GM19239 (cell line): ENCODE measurements at places on chromosomes 3 and 15.
A peak's percentile ranks its signal among the peaks of the same experiment; 100 is the strongest.

DNA sequence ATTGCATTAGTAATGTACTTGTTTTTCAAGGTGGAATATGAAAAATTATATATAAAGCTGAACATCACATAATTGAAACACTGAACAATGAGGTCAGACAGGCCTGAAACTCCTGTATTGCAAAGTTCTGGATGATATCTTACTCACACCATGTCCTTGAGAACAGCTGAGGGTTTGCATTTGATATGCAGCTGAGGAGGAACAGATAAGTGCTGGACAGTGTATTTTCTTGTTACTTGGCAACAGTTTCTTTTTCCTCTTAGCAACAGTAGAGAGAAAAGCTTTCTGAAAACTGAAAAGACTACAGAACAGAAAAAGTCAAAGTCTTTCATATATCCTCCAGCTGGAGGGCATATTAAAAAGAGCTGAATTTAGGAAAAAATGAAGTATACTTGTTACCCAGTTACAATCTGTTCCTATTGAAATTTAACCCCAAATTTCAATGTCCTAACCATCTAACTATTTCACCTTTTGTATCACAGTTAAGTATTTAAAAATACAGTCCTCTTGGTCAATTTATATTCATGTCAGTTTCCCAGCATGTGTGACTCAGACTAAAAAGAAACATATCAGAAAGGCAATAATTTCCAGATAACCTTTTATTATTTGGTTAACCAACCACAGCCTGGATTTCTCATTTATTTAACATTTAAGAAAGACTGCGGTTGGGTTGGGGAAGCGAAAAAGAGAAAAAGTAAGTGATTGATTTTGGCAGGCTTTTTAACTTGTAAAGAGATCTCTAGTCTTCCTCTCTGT is 733.0 kb upstream of the DPPA4 start:
- DNase-seq: no peak

DNA sequence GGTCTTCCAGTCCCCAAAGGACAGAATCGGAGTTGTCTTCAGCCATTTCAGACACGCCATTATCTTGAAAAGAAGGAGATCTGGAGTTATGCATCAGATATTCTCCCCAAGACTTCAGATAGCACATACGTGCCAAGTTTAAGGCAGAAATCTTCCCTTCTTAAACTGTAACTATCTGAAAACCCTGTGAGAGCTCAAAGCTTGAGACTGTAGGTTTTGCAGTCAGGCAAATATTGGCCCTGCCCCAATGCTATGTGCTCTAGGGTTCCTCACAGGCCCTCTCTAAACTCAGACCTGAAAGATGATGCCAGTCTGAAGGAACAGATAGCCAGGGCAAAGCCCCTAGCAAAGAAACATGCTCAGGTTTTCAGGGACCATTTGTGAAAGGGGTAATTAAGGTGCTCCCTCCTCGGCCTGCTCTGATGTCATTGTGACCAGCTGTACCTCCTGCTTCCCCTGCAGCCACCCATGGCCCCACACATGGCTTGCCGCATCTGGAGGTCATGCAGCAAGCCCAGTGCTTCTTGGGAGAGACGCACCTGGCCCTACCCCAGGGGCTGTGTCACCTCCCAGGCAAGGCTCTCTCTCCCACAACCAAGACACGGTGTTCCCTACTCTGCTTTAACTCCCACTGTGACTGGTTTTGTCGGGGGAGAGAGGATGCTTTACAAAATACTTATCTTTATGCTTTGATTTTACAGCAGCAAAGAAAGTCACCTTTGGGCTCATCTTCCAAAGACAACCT is 53.4 kb upstream of the POMGNT2 start:
- DNase-seq: no peak

DNA sequence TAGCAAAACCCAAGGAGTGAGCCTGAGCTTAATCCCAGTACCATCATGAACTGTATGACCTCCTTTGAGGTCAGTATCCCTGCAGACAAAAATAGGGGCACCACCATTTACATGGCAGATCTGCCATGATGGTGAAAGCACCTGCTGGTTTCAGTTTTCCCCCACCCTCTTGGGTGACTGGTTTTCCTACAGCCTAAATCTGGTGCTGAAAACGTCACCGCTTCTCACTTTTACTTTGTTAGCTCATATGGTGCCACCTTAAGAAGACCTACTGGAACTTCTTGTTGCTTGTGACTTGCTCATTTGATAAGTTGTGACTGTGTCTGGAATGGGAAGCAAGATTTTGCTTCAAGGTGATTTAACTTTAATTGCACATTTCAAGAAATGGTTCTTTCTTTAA is 5.1 kb downstream of the PPP1R2 start:
- no peak for DNase-seq

GRCh38 chr15:57554812-57555179 is 36.9 kb upstream of the MYZAP start:
- no peak for DNase-seq

- no peak for DNase-seq
Observed at GRCh38 chr3:170603770-170604510, 18.1 kb upstream of the SLC7A14 start.

DNA sequence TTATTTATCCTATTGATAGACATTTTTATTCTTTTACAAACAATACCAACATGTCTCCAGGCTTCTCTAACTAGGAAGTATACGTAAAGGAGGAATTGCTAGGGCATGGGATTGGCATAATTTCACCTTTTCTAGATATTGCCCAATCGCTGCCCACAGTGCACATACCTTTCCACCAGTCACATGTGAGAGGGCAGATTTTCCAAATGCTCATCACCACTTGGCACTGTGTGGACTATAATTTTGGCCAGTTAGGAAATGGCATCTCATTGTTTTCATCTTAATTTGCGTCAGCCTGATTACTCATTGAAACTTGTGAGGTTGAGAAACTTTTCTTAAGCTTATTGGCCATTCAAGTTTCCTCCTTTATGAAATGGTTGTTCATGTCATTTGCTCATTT is 57.4 kb upstream of the POLR2M start:
- DNase-seq: no peak

DNA sequence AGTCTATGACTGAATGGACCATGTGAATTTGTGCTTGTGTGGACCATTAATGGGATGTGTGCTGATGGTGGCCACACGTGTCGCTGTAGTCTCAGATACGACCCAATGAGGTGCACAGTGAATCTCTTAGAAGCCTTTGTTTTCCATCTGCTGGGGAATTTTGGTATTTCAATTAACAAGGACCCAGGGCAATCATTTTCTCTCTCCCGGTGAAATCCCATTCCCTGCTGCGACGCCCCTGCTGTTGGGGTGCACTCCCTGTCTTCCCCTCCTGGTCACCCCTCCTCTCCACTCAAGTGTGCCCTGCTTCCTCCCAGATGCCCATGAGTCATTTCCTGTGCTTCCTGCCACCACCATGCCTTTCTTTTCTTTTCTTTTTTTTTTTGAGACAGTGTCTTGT is 32.7 kb downstream of the EBLN2 start:
- no peak for DNase-seq

DNA sequence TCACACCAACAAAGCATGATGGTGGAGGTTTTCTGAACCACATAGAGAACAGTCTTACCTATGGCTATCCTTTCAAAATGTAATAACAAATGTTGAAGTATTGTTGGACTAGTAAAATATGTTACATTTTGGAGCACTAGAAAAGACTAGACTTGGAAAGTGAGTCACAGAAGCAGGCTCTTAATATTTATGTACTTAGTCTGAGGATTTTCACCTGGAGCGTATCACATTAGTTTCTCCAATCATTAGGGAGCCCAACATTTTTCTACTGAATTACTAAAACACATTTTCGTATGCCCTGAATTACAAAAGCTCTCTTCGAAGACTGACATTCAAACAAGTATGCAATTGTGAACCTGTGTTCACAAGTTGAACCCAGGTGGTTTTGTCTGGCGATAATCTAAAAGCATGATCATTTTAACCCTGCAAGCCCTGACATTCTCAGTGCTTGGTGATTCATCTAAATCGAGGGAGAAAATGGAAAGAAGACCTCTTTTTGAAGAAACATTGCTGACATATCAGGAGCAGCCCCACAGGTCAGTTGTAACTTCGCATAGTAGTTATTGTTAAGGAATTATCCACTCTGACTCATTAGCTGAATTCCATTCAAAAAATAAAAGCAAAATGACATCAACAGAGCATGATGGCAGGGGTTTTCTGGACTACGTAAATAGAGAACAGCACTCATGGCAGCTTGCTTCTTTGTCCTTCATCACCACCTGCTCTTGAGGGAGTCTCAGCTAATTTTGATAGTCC is 679.8 kb upstream of the NECTIN3 start:
- no peak for DNase-seq

GRCh38 chr15:35195649-35196048 is 110.6 kb upstream of the NANOGP8 start:
- no peak for DNase-seq

GRCh38 chr3:151969026-151969642 is 95.7 kb downstream of the SUCNR1 start:
- no peak for DNase-seq

- no peak for DNase-seq
Observed at GRCh38 chr3:93924491-93924890, 49.2 kb downstream of the PROS1 start.

- DNase-seq: no peak
Observed at GRCh38 chr3:38458796-38459498, 5.3 kb downstream of the ACVR2B start.

- no peak for DNase-seq
Observed at GRCh38 chr3:159994182-159994581, 5.5 kb downstream of the IL12A start.

DNA sequence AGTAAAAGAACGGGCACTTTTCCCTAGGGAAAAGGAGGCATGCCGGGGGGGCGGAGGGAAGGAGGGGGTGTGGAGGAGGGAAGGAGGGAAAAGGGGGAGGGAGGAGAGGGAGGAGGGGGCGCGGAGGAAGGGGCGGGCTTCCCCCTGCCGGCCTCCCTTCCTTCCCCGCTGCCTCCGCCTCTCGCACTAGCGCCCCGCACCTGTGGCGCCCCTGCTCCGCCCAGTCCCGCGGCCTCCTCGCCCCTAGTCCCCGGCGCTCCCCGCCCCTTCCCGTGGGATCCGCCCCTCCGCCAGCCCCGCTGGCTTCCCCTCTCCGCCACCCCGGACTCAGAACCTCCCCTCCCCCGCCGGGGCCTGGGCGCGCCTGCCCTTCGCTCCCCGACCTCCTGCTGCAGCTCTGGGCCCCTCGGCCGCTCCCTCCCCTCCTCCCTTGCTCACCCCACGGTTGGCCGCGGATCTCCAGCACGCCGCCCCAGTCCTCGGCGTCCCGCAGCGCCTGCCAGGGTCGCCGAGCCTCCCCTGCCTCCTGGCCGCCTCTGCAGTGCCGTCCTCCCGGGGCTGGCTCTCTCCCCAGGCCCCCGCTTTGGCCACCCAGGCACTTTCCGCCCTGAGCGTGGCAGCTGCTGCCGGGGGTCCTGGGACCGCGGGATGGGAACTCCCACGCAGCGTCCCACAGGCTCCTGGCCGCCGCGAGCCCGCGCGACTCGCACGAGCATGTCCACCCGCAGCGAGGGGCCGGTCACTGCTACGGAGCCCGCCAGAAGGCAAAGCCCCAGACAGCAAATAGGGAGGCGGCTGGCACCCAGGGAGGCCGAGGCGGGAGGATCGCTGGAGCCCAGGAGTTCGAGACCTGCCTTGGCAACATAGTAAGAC is 147.4 kb downstream of the TJP1 start:
- no peak for DNase-seq

GRCh38 chr3:70065696-70066253 is 66.2 kb downstream of the SAMMSON start:
- no peak for DNase-seq

DNA sequence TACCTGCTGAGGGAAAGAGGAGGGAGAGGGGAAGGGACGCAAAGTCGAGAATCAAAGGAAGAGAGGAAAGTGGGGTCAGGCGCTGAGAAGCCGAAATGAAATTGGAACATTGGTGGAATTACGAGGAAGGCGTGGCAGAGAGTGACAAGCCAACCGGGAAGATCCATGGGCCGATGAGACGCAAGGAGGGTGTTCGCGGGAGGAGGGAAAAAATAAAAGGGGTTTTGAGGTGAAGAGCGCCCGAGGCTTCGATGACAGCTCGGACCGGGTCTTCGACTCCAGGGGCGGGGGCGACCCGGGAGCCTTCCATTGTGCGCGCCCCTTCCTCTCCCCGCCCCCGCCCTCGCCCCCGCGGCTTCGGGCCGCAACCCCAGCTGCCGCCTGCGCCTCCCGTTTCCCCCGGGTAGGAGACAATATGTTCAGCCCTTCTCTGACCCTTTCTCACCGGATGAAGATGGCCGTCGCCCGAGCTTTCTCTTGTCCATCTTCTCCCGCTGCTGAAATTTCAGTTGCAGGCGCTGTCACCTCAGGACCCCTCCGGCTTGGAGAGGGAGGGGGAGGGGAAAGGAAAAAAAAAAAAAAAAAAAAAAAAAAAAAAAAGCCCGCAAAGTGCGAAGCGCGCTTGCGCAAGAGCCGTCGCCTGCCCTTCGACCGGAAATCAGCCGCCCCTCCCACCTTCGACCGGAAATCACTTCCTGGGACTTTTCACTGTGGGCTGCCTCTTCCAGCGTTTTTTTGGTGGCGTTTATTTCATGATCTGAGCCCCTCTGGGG is at the start of gene SENP7:
TSS of gene SENP7 (minus strand) at position 567 of the 773 bp plus-strand sequence. CDS start at position 485, 82 bp downstream.
- DNase-seq: peak; percentile 57

DNA sequence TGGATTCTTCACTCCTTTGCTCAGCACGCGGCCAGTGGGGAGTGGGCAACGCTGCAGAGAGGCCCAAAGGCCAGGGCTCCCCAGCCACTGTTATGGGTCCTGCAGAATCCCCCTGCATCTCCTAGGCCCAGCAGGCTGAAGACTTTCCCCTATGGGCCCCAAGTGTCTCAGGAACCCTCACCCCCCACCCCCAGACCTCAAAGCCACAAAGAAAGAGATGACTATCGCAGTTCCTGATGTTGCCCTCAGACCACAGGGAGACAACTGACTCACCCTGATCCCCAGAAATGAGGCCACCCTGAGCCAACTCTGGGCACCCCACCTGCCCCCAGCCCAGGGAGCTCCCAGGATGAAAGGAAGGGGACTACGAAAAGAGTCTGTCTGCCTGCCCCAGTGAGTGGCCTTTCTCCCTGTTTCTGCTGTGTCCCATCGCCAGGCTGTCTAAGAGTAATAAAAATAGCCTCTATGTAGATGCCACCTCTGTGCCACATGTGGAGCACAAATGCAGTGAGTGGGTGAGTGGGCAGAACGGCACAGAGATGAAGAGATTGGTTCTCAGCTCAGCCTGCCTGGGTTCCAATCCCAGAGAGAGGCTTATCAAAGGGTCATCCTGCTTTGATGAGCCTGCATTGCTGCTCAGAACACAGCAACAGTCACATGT is 283.0 kb downstream of the UACA start:
- no peak for DNase-seq

DNA sequence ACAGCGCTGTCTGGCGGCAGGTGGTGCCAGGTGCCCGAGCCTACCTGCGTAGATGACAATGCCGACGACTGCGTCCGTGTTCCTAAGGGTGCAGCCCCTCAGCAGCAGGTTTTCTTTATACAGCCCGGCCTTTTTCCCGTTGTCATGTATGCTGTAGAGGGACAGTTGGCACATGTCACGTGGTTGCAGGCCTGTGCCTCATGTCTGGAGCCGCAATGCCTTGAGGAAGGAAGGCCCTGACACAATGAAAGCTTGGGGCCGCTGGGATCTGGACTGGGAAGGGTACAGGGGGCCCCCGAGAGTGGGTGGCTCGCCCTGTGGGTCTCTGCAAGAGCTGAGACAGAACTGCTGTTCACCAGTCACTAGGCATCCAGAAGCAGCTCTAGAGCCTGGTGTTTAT is 136.0 kb downstream of the ATP10A start:
- DNase-seq: no peak
